ENCODE measurements at places on chromosomes 4 and X. TPM values are rescaled to one million over a fixed set of nuclear protein-coding genes. Genes with fewer than 3 reads are reported as not detected.

The PNMA6A gene
- 1.4 TPM for total RNA-seq

The ACOT9 gene
- total RNA-seq, result 27.0 TPM

The PPEF1 gene
- total RNA-seq, result 0.09 TPM

The ENPEP gene
- 0.17 TPM for total RNA-seq

The SHROOM4 gene
- 0.47 TPM for total RNA-seq

The PRRG3 gene
- 0.47 TPM for total RNA-seq

The CENPE gene
- 0.52 TPM for total RNA-seq

The TAF7L gene
- 0.95 TPM for total RNA-seq

The TBC1D9 gene
- total RNA-seq, result 22.8 TPM

The IL21 gene
- total RNA-seq, result not detected

The CACNA1F gene
- not detected for total RNA-seq

The PALLD gene
- 62.4 TPM for total RNA-seq

The RAB39B gene
- total RNA-seq, result 2.5 TPM

The NSG1 gene
- total RNA-seq, result 0.17 TPM

The HAUS3 gene
- total RNA-seq, result 5.4 TPM

The HERC5 gene
- 1.9 TPM for total RNA-seq

The CYTL1 gene
- total RNA-seq, result not detected

The ZNF182 gene
- total RNA-seq, result 2.7 TPM

The ENPP6 gene
- total RNA-seq, result 0.17 TPM

The AKAP14 gene
- total RNA-seq, result not detected

The GABRA4 gene
- total RNA-seq, result not detected

The MID1 gene
- 26.5 TPM for total RNA-seq

The UGT2B15 gene
- total RNA-seq, result not detected

The EFNB1 gene
- total RNA-seq, result 11.8 TPM

The LONRF3 gene
- 0.17 TPM for total RNA-seq

The BMPR1B gene
- total RNA-seq, result 0.47 TPM

The CFAP99 gene
- total RNA-seq, result not detected

The TIGD4 gene
- 0.26 TPM for total RNA-seq

The DEFB131A gene
- total RNA-seq, result not detected

The CRMP1 gene
- total RNA-seq, result under 0.01 TPM

The TACC3 gene
- total RNA-seq, result 1.3 TPM

The IQCM gene
- 0.16 TPM for total RNA-seq

The CXCL9 gene
- not detected for total RNA-seq

The TBC1D19 gene
- total RNA-seq, result 60.7 TPM

The FGA gene
- not detected for total RNA-seq

The MAGEA10 gene
- not detected for total RNA-seq

The TRMT2B gene
- total RNA-seq, result 10.0 TPM

The TEX11 gene
- total RNA-seq, result not detected

The OCIAD2 gene
- 83.2 TPM for total RNA-seq

The LDOC1 gene
- total RNA-seq, result 6.8 TPM

The FABP2 gene
- total RNA-seq, result not detected

The TEC gene
- total RNA-seq, result 0.79 TPM

The LGI2 gene
- total RNA-seq, result not detected

The PPP2R2C gene
- 0.34 TPM for total RNA-seq

The PIGA gene
- total RNA-seq, result 3.2 TPM

The CDS1 gene
- 0.47 TPM for total RNA-seq

The ARR3 gene
- not detected for total RNA-seq

The NMU gene
- total RNA-seq, result not detected

The NLGN4X gene
- total RNA-seq, result not detected

The RENBP gene
- total RNA-seq, result 3.0 TPM

The NPY5R gene
- not detected for total RNA-seq

The STAP1 gene
- total RNA-seq, result not detected

The CHST7 gene
- 7.2 TPM for total RNA-seq

The PAK3 gene
- total RNA-seq, result 1.4 TPM

The PNMA5 gene
- total RNA-seq, result not detected

Data from bronchial smooth muscle cell (primary cell).